CD8-positive, alpha-beta memory T cell (primary cell): ENCODE measurements at places on chromosomes 2 and 18.

GRCh38 chr18:49814147-49814499 is 790 bp upstream of the ACAA2 start:
- DNase-seq, result peak; percentile 59

DNA sequence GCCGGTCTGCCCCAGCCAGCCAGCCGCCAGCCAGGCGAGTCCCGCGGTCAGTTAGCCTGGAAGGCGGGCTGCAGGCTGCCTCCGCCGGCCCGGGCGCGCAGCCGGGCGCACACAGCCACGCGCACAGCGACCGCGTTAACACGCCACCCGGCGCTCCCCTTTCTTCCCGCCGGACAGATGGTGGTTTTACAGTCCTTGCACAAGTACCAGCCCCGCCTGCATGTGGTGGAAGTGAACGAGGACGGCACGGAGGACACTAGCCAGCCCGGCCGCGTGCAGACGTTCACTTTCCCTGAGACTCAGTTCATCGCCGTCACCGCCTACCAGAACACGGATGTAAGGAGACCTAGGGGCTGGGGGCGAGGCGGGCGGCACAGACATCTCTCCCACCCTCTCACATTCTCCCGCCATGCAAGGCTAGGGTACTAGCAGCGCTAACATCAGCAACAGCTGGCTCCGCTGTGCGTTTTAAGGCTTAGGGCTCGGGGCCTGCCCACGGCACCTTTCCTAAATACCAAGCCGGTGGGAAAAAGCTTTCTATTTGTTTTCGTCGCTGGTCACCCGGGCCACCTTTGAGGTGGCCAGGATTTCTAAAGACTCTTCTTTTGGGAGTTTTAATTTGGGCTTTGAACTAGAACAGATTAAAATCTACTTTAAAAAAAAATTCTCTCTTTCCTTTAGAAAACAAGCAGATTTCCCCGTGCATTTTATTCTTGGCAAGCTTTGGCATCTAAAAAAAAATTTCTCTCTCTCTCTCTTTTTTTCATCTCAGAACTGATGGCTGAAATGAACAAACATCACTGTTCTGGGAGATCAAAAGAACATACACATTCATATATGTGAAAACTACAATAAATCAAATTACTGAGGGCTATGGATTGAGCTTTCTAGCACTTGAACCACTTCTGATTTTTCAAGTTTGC is 2.9 kb downstream of the TBR1 start:
- DNase-seq, result no peak

GRCh38 chr2:161436411-161436810 is 20.3 kb downstream of the TBR1 start:
- DNase-seq, result no peak

DNA sequence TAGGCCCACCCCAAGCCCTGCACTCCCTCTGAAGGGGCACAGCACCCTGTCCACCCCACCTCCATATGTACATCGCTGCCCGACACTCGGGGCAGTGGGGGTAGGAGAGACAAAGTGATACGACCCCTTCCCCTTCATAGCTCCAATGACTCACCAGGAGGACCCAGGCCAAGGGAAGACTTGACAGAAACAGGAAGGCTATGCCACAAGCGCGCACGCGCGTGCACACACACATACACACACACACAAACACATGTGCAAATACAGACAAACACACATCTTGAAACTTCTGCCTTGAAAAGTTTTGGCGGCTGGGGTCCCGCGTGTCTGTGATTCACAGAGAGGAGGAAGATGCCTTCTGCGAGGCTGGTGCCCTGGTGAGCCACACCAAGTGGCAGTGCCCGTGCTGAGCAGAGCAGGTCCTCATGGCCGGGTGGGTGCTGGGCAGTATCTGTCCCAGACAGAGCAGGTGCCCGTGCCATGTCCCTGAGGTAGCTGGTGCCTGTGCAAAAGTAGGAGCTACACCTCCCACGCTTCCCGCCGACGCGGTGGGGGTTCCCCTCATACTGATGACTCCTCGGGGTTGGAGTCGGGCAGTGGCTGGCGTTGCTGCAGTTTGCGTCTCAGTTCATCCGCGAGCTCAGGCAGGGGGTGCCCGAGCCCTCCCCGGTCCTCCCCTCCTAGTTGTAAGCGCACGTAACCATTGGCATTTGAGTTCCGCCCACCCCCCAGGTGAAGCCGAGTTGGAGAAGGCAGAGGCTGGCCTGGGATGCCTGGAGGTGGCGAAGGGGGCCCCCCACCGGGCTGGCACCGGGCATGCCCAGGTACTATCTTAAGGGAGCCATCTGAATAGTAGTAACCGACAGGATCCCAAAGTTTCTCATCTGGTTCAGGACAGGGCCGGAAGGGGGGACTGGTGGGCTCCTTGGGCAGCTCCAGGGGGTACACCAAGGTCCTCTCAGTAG is 2.5 kb upstream of the ANKRD39 start:
- DNase-seq, result no peak

- no peak for DNase-seq
Observed at GRCh38 chr18:22846088-22846683, 86.9 kb upstream of the RBBP8 start.

GRCh38 chr18:26438980-26439379 is 109.4 kb downstream of the KCTD1 start:
- no peak for DNase-seq

DNA sequence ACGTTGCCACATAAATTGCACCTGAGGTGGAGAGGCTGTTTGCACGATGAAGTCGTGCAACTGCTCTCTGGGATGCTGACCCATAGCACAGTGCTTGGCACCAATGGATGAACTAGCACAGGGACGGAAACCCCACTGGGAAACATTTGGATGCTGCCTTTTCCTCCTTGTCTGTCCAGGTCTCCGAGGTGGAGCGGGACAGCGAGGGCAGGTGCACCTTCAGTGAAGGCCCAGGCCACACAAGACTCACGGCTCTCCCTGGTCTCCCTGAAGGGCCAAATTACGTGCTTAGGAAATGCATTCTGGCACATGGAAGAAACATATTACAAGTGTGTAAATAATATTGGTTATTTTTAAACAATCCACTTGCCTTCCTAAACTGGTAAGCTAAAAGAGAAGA is 70.3 kb downstream of the TPO start:
- DNase-seq, result no peak

GRCh38 chr2:72883356-72883962 is 3.7 kb upstream of the SPR start:
- DNase-seq, result no peak
